Tibial artery (tissue), 4 donors: ENCODE measurements at places on chromosomes 3 and 15.

- no peak overlapping the region for H3K27ac ChIP-seq
- no peak for DNase-seq
- peaks cover 75% of the 10 kb centered on the region for H3K4me1 ChIP-seq
Measured at GRCh38 chr3:177146646-177147045, 50.6 kb downstream of the TBL1XR1 start.

DNA sequence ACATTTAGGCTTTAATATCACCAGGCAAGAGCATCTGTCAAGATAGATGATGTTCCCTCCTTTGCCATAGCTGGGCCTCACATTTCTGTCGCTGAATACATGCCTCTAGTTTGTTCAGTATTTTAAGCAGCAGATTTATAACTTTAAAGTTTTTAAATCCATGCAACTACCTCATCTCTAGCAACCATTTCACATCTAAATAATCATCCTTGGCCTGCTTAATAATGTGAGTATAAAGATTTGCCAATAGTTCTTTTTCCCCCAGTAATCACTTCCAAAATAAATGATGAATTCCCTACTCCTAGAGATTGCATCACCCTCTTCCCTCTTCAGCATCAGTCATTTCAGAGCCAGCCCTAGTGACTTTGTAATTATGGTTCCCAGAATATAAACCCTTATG is 36.2 kb upstream of the FILIP1L start:
- DNase-seq: no peak
- peak overlapping the region; percentile 82 for H3K27ac ChIP-seq
- no peaks in the 10 kb centered on the region for H3K4me1 ChIP-seq
- H3K27me3 ChIP-seq: no peaks in the 10 kb centered on the region
- H3K36me3 ChIP-seq: no peaks in the 10 kb centered on the region
- H3K4me3 ChIP-seq: no peak overlapping the region

DNA sequence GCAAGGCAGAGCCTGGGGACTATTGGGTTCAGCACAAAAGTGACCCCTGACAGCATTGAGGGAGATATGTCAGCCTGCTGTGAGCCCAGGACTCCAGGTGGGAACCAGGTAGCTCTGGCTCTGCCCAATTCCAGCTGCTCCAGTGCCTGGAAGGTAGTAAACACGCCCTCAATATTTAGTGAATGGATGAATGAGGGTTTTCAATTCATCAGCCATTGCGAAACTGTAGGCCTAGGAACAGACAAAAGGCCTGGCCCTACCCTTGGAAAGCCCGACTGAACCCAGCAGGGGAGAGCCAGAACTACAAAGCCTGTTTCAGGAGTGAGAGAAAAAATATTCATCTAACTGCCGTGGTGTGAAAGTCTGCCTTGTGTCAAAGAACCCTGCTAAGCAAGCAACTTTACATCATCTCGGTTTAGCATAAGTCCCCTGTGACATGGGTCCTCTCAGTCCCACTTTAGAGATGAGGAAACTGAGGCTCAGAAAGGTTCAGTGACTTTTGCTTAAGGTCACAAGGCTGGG is 8.1 kb upstream of the CSK start:
- DNase-seq: no peak
- H3K4me1 ChIP-seq: peaks cover 4% of the 10 kb centered on the region
- H3K4me3 ChIP-seq: no peak overlapping the region
- no peaks in the 10 kb centered on the region for H3K36me3 ChIP-seq

- peaks cover 3% of the 10 kb centered on the region for H3K36me3 ChIP-seq
- no peaks in the 10 kb centered on the region for H3K27me3 ChIP-seq
- no peak for DNase-seq
- H3K4me1 ChIP-seq: no peaks in the 10 kb centered on the region
- H3K4me3 ChIP-seq: no peak overlapping the region
Measured at GRCh38 chr3:16411441-16411840, 102.1 kb downstream of the RFTN1 start.

- no peak for DNase-seq
- H3K4me3 ChIP-seq: no peak overlapping the region
- H3K4me1 ChIP-seq: no peaks in the 10 kb centered on the region
- H3K27ac ChIP-seq: no peak overlapping the region
- H3K27me3 ChIP-seq: no peaks in the 10 kb centered on the region
Measured at GRCh38 chr3:142356818-142357217, 91.0 kb downstream of the XRN1 start.

DNA sequence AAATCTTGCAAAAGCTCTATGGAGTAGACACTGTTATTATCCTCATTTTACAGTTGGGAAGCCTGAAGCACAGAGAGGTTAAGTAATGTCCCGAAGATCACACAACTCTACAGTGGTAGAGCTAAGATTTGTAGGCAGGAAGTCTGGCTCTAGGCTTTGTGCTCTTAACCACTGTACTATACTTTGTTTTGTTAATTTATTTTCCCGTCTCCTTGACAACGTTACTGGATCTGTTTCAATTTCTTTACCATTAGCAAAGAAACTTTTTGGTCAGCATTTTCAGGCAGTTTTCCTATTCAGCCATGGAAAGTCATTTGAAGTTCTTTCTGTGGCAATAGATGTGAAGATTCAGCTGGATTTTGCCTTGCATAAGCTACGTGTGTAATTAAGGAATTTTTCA is 51.7 kb downstream of the OTOL1 start:
- no peaks in the 10 kb centered on the region for H3K27me3 ChIP-seq
- DNase-seq: no peak
- H3K36me3 ChIP-seq: no peaks in the 10 kb centered on the region
- no peak overlapping the region for H3K4me3 ChIP-seq
- no peaks in the 10 kb centered on the region for H3K4me1 ChIP-seq

GRCh38 chr3:108322352-108322751 is 26.0 kb downstream of the HHLA2 start:
- H3K36me3 ChIP-seq: no peaks in the 10 kb centered on the region
- H3K4me1 ChIP-seq: no peaks in the 10 kb centered on the region
- H3K4me3 ChIP-seq: no peak overlapping the region
- DNase-seq: no peak
- no peak overlapping the region for H3K27ac ChIP-seq
- no peaks in the 10 kb centered on the region for H3K27me3 ChIP-seq

GRCh38 chr3:30964612-30965011 is 70.2 kb upstream of the GADL1 start:
- no peaks in the 10 kb centered on the region for H3K36me3 ChIP-seq
- DNase-seq: no peak
- H3K27ac ChIP-seq: no peak overlapping the region
- H3K4me3 ChIP-seq: no peak overlapping the region
- H3K27me3 ChIP-seq: no peaks in the 10 kb centered on the region

- H3K27me3 ChIP-seq: no peaks in the 10 kb centered on the region
- no peaks in the 10 kb centered on the region for H3K36me3 ChIP-seq
- H3K4me3 ChIP-seq: no peak overlapping the region
- H3K27ac ChIP-seq: no peak overlapping the region
Measured at GRCh38 chr3:161672478-161672877, 175.9 kb downstream of the OTOL1 start.

GRCh38 chr3:169241991-169242707 is 421.4 kb downstream of the MECOM start:
- no peaks in the 10 kb centered on the region for H3K27me3 ChIP-seq
- peak overlapping the region; percentile 42 for H3K4me3 ChIP-seq
- peak; percentile 21 for DNase-seq
- H3K4me1 ChIP-seq: peaks cover 13% of the 10 kb centered on the region
- no peaks in the 10 kb centered on the region for H3K36me3 ChIP-seq

GRCh38 chr3:196639483-196640296 is at the start of gene NRROS:
TSS of gene NRROS (plus strand) at chr3:196639694. CDS start at chr3:196654540, 14,846 bp downstream.
- no peaks in the 10 kb centered on the region for H3K36me3 ChIP-seq
- no peaks in the 10 kb centered on the region for H3K27me3 ChIP-seq
- peak; percentile 83 for DNase-seq
- H3K4me3 ChIP-seq: peak within 1 kb of the TSS; percentile 44

DNA sequence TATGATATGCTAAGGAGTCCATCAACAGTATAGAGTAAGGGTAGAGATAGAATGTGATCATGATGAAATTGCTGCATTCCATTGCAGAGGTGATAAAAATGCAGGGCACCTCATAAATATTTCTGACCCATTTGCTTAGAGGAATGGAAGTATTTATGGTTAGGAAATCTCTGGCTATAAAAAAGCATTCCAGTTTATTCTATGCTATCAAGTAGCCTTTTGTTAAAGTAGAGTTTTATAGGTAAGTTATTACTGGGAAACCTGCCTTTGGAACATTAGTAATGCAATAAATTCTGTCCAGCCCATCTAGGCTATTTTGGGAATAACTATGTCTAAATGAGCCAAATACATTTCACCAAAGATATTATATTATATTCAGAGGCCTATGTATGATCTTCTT is 19.8 kb upstream of the STRIT1 start:
- no peak overlapping the region for H3K4me3 ChIP-seq
- H3K27ac ChIP-seq: no peak overlapping the region
- no peak for DNase-seq
- H3K4me1 ChIP-seq: no peaks in the 10 kb centered on the region

DNA sequence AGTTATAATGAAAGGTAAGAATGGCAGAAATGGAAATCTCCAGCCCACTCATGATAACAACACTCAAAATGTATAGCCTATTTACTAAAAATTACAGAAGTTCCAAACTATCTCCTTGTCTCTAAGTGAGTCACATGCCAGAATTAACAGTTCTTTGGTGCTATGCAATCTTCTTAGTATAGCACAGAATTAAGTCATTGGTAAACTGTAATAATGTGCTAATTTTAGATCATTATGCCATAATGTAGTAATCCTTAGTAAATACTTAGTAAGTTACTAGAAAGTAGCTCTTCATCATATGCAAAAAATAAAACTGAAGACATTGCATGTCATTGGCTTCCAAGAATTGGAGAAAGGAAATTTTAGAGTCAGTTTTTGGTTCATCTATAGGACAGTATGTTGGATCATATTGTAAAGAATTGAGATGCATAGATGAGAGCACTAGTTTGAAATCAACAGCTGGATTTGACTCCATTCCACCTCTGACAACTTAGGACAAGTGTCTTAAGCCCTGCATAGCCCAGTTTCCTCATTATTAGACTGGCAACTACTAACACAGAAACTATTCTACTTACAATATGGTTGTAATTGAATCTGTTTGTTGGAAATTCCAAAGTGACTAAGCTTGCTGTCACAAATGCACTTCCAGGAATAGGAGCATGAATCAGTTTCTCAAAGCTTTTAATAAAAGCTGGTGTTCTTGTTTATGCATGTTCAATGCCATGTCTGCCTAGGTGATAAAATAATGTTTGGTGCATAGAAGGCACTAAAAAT is 40.1 kb upstream of the CD47 start:
- H3K27ac ChIP-seq: no peak overlapping the region
- no peaks in the 10 kb centered on the region for H3K27me3 ChIP-seq
- DNase-seq: no peak
- H3K36me3 ChIP-seq: no peaks in the 10 kb centered on the region
- H3K4me3 ChIP-seq: no peak overlapping the region
- peaks cover 6% of the 10 kb centered on the region for H3K4me1 ChIP-seq

DNA sequence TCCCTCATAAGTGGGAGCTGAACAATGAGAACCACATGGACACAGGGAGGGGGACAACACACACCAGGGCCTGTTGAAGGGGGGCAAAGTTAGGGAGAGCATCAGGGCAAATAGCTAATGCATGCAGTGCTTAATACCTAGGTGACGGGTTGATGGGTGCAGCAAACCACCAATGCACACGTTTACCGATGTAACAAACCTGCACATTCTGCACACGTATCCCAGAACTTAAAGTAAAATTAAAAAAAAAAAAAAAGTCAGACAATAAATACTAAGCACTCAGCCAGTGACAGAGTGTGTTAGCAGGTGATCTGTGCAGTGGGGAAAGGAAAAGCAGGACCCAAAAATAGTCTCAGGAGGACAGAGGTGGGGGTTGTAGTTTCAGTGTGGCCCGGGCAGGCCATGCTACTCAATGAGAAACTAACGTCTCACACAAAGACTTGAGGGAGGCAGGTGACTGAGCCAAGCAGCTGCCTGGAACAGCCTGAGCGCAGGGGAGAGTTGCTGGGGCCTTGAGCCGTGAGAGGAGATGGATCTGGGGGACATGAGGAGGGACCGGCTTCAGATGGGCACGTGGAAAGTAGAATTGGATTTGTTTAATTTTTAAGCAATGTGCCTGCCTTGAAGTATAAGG is 18.4 kb downstream of the ANKDD1A start:
- H3K4me1 ChIP-seq: no peaks in the 10 kb centered on the region
- H3K27me3 ChIP-seq: no peaks in the 10 kb centered on the region
- H3K4me3 ChIP-seq: no peak overlapping the region
- no peak overlapping the region for H3K27ac ChIP-seq
- peaks cover 14% of the 10 kb centered on the region for H3K36me3 ChIP-seq

DNA sequence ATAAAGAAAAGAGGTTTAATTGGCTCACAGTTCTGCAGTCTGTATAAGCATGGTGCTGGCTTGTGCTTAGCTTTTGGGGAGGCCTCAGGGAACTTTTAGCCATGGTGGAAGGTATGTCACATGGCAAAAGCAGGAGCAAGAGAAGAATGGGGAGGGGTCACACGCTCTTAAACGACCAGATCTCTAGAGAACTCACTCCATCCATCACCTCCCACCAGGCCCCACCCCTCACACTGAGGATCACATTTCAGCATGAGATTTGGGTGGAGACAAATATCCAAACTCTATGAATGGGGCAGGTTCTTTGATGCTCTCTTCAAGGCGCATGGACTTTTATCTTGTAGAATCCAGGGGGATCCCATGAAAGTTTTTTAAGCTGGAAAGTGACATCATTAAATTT is 75.7 kb downstream of the ITPR1 start:
- no peaks in the 10 kb centered on the region for H3K36me3 ChIP-seq
- no peak for DNase-seq
- H3K4me3 ChIP-seq: no peak overlapping the region
- peaks cover 6% of the 10 kb centered on the region for H3K4me1 ChIP-seq
- no peaks in the 10 kb centered on the region for H3K27me3 ChIP-seq

DNA sequence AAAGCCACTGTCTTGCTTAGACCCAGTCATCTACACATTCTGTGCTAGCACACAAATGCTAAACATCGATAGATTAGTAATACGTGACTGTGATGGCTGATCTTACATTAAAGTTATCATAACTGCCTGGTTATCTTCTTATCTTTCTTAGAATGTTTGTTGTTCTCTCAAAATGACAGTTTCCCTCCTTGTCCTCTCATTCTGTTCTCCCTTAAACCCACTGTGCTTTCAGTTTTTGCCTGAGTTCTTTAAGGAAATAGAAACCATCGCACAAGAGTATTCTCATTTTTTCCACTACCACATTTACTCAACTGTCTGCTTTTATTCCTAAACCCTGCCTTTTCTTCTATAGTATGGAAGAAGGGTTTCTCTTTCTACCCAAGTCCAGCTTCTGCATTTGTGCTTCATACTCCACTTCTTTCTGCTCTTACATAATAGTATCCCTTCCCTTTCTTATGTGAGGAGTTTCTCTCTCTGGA is 17.1 kb downstream of the STX19 start:
- no peaks in the 10 kb centered on the region for H3K27me3 ChIP-seq
- H3K4me1 ChIP-seq: no peaks in the 10 kb centered on the region
- H3K36me3 ChIP-seq: no peaks in the 10 kb centered on the region
- H3K27ac ChIP-seq: no peak overlapping the region
- DNase-seq: no peak

GRCh38 chr15:85044251-85044853 is 62.7 kb downstream of the PDE8A start:
- no peak overlapping the region for H3K4me3 ChIP-seq
- H3K27me3 ChIP-seq: no peaks in the 10 kb centered on the region
- H3K4me1 ChIP-seq: peaks cover 3% of the 10 kb centered on the region
- DNase-seq: no peak
- no peak overlapping the region for H3K27ac ChIP-seq
